ENCODE measurements at places on chromosomes 13 and 19. TPM values are rescaled to one million over a fixed set of nuclear protein-coding genes. Genes with fewer than 3 reads are reported as not detected.

Gene CLEC4G
- total RNA-seq: not detected

Gene RASGRP4
- total RNA-seq: 0.06 TPM

Gene CGB1
- not detected for total RNA-seq

Gene C13orf42
- not detected for total RNA-seq

Gene MUC16
- 0.06 TPM for total RNA-seq

Gene HS6ST3
- total RNA-seq: not detected

Gene WDR62
- 25.3 TPM for total RNA-seq

Gene LILRA1
- not detected for total RNA-seq

Gene TTC9B
- 0.61 TPM for total RNA-seq

Gene TMEM145
- total RNA-seq: 3.8 TPM

Gene ZNF723
- not detected for total RNA-seq

Gene IL17D
- total RNA-seq: 0.88 TPM

Gene ZNF607
- total RNA-seq: 5.8 TPM
